NCI-H526 treated with DMSO at 0.1 percent for 48 hours (cell line): ENCODE measurements at places on chromosomes 12 and 14.

- DNase-seq = no peak
These were observed 105.9 kb downstream of the MED13L start for GRCh38 chr12:116171549-116171948.

GRCh38 chr12:108618079-108618952 lies 15.4 kb downstream of the SELPLG start:
- DNase-seq = peak; percentile 21

DNA sequence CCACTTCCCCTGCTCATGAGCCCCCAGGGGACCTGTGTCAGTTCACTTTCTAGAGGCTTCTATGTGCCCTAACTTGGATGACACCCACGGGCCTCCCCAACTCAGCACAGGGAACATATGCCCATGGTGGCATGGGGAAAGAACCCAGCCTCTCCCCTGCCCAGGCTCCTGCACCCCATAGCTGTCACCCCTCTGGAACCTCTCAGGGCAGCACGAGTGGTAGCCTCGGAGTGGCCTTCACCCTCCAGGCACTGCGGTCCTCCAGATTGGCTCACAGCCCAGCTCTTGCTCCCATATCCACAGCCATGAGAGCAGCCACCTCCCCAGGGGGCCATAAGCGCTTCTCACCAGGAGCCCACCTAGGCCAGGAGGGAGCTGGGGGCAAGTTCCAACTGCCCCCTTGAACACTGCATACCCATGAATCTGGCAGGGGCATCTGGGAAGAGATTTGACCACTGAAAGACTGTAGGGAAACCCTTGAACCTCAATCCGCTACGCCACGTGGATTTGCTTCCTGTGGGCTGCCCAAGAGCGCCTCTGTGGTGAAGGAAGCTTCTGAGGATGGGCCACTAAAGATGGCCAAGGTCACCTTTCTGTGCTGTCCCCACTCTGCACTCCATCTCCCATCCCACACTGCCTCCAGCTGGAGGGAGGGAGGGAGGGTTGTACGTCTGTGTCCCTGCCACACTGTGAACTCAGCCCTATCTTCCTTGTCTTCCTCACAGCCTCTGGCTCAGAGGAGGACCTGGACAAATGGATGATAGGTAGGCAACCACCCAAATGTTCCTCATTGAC lies 11.9 kb downstream of the PLD4 start:
- no peak for DNase-seq

DNA sequence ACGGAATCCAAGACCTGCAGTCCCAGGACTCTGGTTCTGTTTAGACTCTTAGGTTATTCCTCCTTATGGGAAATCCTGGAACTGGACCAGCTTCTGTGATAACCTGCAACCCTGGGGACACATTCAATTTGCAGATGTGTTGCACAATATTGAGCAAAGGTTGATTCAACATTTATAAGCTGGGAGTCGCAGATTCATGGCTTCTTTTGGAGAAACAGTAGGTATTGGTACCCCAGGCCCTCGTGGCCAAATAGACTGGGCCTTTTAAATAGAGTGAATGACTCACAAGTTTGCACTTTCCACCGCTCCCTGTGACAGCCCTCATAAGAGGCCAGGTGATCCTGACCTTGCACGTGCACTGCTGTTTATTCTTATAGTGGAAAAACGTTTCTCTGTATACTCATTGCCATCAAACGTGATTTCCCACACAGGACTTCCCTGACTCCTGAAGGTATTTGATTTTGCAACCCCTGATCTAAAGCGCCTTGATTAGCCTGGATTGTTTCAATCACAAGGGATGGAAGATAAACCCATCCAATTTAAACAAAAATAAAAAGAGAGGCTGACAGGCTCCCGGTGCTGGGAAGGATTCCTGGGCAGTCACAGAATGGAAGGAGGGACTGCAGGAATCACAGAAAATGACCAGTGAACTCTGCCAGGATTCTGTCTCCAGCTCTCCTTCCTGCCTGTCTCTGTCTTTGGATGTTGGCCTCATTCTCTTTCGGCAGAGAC lies 98.0 kb downstream of the VCPKMT start:
- no peak for DNase-seq

DNA sequence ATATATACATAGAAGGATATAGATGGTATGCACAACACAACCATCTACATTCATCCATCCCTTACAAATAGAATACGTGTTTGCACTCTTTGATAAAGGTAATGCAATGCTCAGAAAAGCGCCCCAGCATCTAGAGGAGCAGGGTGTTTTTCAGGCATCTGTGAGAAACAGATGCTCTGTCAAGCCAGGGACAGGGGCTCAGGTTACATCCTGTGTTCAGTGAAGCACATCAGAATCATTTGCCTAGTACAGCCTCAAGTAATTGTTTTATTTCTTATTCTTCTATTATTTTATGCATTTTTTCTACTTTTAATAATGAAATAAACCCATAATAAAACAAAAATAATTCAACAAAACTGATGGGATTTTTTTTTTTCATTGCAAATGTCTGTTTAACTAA lies 50.5 kb upstream of the HIF1A start:
- peak; percentile 84 for DNase-seq
